Activated CD4-positive, alpha-beta T cell treated with anti-CD3 and anti-CD28 coated beads, Interleukin-2, amount 50 U/mL, for 4 hours (primary cell): ENCODE measurements at places on chromosomes 1 and 21.
A peak's percentile ranks its signal among the peaks of the same experiment; 100 is the strongest.

DNA sequence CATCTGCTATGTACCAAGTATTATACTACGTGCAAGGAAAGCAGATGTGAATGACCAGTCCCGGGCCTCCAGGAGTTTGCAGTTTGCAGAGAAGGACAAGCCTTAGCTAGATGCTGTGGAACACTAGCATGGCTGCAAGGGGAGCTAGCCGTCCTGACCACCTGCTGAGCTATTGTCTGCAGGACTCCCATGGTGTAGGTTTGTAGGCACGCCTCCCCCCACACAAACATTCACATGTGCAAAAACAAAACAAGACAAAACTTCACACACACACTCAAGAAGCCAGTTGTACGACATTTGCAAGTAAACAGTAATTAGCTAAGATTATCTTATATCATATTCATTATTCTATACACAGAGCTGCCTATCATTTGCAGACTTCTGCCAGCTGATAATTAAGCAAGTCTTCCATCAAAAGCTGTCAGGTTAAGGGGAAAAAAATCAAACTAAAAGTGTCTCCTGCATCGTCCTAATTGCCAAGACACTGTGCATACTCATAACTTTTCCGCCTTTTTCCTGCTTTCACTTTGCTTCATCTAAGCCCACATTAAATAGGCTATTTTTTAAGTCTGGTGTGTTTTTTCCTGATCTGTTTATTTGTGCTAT is 10.7 kb upstream of the HNRNPU start:
- DNase-seq = no peak

GRCh38 chr21:42218836-42219605 is at the start of gene ABCG1:
ABCG1 (plus strand) TSS chr21:42219140; CDS start chr21:42219263, 123 bp downstream.
- peak; percentile 32 for DNase-seq

DNA sequence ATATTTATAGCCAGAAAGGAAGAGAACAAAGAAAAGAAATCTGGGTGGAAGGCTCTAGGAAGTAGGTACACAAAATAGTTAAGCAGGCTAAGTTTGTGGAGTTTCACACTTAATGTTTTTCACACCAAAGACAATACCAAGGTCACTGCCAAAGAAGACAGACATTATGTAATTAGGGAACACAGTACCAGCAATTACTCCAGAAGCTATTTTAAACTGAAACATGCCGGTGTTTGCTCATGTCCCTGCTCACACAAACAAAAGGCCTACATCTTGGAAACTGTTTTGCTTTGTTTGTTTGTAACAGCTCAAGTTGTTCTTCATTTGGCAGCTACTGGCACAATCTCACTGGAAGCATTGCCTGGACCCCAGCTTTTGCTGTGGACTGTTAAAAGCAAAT is 88.5 kb upstream of the DAB1 start:
- no peak for DNase-seq

DNA sequence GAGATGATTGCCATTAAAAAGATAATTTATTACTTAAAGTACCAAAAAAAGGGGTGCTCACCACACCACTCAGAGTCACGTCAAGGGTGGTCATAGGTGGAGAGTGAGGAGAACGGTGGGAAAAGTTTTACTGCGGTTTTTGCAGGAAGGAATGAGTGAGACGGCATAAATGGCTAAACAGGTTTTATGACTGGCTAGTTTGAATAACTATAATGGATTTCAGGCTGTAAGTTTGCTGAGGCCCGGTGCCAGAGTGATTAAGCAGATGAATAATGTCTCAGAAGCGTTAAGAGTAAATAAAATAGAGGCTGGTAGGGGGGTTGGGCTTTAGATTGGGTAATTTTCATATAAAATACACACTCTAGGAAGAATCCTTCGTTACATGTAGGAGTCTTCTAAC is 1337.8 kb downstream of the AMY1C start:
- DNase-seq = no peak

- DNase-seq = no peak
These were observed 6.3 kb downstream of the RGS5 start for GRCh38 chr1:163196449-163196787.

GRCh38 chr1:17441265-17441992 is 2.0 kb upstream of the RCC2 start:
- no peak for DNase-seq

GRCh38 chr1:57272601-57273000 is 151.3 kb downstream of the DAB1 start:
- no peak for DNase-seq

DNA sequence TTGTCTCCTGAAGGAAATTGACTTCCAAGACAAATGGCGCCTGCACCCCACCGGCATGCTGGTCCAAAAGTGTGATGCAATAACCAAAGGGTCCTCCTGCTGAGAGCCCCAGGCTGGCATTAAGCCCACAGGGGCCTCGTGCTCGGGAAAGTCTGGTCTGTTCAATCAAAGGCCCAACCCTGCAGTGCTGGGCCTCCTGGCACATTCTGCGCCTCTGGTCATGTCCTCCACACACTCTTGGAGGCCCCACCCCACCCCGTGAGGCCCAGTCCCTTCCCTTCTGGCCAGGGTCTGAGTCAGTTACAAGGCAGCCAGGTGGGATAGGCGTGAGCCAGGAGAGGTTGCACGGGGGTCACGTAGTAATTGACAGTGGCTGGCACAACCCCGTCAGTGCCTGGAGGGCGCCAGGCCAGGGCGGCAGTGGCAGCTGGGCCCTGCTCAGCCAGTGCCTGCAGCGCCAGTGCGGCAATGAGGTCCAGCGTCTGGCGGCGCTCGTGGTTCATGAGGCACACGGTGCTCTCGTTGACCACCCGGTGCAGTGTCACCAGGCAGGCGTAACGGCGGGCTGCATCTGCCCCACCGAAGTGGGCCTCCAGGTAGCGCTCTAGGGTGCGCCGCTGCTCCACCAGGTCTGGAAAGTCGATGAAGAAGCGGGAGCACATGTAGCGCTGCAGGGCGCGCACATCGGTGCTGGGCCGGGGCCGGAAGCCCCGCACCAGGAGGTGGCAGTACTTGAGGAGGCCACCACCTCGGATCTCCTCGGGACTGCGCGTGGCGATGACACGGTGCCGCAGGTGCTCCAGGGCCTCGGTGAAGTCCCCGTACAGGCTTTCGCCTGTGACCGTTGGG is 6.8 kb downstream of the TENT5B start:
- DNase-seq = no peak

DNA sequence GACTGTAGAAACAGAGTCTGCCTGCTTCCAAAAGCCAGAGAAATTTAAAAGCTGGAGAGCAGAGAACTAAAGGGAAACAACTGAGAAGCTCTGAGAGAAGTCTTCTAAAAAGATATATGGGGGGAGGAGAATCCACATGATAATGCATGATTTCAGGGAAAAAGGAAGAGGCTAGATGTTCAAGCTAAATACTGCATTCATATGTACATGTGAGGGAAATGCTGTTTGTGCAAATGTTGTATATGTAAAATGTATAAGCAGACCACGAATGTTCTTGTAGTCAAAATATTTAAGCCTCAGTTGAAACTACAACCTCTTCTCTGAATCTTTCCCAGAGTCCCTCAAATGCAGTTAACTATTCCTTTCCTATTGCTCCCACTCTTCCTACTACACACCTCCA is 79.2 kb downstream of the AKT3 start:
- no peak for DNase-seq

GRCh38 chr21:14876524-14876840 is 188.3 kb downstream of the NRIP1 start:
- DNase-seq = no peak
